ENCODE measurements at places on chromosomes 16 and 17.
A peak's percentile ranks its signal among the peaks of the same experiment; 100 is the strongest.

DNA sequence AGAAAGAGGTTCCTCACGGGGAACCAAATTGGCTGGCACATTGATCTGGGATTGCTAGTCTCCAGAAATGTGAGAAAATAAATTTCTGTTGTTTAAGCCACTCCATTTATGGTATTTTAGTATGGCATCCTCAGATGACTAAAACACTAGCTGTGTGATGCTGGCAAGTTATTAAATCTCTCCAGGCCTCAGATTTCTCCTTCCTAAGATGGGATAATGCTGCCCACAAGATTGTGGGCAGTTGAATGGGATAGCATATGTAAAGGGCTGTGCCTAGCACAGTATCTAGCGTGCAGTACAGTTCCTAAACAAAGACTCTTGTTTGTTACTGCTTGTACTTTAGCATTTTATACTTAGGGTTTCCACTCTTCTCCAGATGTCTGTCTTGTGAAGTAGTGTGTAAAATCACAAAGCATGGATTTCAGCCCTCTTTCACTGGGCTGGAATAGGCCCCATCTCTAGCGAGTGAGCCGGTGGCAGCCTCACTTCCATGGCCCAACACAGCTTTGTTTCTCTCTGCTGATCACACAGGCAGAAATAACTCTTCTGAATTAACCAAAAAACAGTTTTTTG lies 38.2 kb upstream of the PHAF1 start:
- DNase-seq: no peak

GRCh38 chr17:73459980-73460379 lies 148.2 kb upstream of the CDC42EP4 start:
- no peak for DNase-seq

- DNase-seq: no peak
Measured at GRCh38 chr17:35847633-35848373, 20.9 kb downstream of the HEATR9 start.

- DNase-seq: no peak
Measured at GRCh38 chr16:72847187-72848027, 200.5 kb downstream of the ZFHX3 start.

GRCh38 chr16:68272507-68273209 lies 8.3 kb downstream of the SLC7A6 start:
- no peak for DNase-seq

DNA sequence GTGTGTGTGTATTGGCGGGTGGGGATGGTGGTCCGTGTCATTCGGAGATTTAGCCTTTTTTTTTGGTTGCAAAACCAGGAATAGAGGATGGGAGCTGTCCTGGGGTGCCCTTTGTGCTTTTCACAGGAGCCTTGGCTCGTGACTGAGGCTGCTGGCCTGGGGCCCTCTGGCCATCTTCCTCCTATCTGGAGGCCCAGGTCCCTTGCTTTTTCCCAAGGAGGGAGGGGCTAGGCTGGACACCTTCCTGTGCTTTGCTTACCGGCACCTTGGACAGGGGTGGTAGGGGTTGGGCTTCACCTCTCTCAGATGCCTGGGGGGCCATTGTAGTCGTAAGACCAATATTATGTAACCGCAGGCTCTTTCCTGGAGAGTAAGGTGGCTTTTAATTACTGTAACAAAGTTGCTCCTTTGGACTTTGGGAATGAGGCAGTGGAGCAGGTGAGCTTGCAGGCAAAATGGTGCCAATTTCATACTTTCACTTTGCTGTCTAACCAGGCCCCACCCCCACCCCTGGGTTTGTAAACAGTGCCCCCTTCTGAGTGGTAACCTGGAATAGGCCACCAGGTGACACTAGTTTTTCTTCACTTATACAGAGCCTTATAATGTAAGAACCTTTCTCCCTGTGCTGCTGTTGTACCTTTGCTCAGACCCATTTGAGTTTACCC lies 1.2 kb downstream of the DYNLL2 start:
- peak; percentile 26 for DNase-seq

DNA sequence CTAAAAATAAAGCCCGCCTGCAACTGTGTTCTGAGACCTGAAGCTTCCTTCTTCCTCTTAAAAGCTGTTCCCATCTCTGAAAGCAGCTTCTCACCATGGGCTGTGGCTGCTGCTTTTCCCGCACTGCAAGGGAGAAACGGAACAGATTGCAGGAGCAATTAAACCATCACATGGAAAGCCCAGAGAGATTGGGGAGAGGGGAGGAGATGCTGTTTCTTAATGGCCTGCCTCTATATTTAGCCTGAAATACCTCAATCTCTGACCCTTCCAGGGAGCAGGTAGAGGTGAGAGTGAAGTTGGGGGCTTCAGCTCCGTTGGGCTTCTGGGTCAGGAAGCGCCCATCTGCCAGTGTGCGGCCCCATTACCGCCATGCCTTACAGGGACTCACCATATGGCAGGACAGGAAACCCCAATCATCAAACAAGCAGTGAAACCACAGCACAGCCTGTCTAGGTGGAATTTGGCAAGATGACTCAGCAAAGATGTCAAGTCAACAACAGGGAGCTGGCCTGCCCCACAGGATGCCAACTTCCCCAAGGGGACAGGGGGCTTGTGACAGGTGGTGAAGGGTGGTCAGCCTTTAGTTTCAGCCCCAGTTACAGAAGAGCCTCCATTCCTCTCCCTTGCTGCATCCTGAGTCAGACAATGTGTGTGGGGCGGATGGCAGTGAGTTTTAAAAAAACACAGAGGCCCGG lies 286.6 kb upstream of the CCL2 start:
- no peak for DNase-seq

Data from fibroblast of villous mesenchyme (primary cell).